ENCODE measurements at places on chromosomes 2 and 18. TPM values are rescaled to one million over a fixed set of nuclear protein-coding genes. Genes with fewer than 3 reads are reported as not detected.

GRCh38 chr18:23902396-23902795 lies 112.2 kb upstream of the TTC39C start:
- DNase-seq: no peak

DNA sequence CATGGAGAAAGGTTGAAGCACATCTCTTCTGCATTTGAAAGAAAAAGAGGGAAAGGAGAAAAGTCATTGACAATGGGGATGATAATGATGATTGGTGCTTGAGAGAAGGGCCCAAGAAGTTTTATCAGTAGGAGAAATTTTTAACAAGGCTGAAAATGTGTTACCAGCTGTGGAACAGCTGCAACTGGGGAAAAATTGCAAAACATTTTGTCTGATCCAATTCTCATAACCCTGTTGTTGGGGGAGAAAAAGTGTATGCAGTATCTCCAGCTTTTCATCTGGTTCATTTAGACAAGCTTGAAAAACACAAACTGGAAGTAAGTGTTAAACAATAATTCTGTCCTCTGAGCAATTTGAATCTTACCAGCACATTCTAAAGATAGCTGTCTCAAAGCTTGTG lies 92.7 kb downstream of the CSRNP3 start:
- DNase-seq: peak; percentile 41

DNA sequence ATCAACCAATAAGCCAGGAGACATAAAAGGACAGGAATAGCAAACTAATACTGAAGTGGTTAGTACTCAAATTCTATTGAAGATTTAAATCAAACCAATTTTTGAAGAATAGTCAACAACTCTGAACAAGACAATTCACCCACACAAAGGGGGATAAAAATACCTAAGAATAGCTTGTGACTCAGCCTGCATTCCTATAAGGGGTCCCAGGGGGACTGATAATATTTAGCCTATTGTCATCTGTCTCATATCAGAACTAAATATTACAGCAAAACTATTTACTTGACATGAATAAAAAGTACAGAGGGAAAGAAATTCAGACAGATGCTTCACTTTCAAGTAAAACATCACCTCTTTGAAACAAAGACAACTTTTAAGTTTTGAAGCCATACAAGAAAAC lies 7.7 kb downstream of the ITSN2 start:
- DNase-seq: no peak

Gene DCC
- total RNA-seq: not detected

DNA sequence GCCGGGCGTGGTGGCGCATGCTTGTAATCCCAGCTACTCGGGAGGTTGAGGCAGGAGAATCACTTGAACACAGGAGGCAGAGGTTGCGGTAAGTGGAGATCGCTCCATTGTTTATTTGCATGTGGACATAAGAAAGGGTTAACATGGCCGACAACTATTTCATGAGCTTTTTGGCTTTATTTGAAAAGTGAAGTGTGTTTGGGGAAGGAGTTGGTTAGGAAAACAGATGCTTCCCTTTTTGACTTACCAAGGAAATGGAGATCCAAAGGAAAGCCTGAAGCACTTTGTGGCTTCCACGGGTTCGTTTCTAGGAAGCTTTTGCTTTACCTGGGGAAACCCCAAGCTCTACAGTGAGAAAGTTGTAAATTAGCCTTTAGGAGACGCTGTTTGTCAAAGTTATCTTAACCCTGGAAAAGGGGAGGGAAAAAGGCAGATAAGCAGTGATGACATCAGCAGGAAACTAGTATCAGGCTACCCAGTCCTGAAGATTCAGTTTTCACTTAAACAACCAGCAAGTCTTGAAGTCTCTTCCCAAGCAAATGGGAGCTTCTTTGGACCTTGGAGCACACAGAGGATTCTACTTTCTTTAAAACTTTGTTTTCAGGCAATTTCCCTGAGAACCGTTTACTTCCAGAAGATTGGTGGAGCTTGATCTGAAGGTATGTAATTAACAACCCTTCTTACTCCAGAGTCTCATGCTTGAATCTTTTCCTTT lies at the start of gene CASP10:
TSS of gene CASP10 (plus strand) at position 492 of the 715 bp plus-strand sequence. CDS start 2,637 bp downstream, outside the sequence.
- peak; percentile 19 for DNase-seq

Gene CTAGE1
- under 0.01 TPM for total RNA-seq

DNA sequence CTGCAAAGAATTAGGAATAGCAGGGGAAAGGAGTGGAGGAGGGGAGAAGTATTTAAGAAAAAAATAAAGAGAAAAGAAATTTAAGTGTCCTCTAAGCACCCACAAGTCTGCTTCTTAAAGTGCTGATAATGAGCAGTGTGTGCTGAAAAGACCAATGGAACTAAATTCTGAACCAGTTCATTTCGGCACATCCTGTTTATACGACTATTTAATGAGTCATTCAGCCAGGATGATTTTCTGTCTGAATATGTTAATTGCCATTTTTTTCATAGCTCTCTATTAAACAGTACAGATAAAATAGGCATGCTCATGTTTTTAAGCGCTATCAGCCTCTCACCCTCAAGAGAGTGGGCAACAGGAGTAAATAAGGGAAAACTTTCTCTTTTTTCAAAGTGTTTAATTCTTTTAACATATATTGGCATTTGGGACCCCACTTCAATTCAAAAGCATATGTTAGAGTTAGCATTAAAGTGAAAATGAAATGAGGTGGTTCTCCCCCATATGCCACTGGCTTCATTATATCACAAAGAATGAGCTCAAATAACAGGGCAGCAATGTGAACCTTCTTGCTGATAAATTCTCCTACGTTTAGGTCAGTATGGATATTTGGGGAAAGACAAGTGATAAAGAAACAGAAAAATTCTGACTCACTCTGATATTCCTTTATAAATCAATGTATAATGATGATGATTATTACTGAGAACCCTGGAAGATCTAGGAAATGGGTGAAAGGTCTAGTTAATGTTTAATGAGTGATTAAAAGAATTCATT lies 87.5 kb downstream of the TCF4 start:
- peak; percentile 97 for DNase-seq

Gene GNAL
- 0.77 TPM for total RNA-seq

Gene PIEZO2
- 6.6 TPM for total RNA-seq

- DNase-seq: no peak
Observed at GRCh38 chr2:128789776-128790455, 471.2 kb upstream of the HS6ST1 start.

- no peak for DNase-seq
Observed at GRCh38 chr2:1976728-1977416, 232.6 kb upstream of the PXDN start.
